Endodermal cell (in vitro differentiated cells): ENCODE measurements at places on chromosomes 7 and 10.

GRCh38 chr10:77550378-77550777, 87.2 kb downstream of the KCNMA1 start:
- DNase-seq: no peak

- DNase-seq: no peak
Measured at GRCh38 chr7:135150072-135150782, 2.4 kb downstream of the TMEM140 start.

- peak; percentile 95 for DNase-seq
Measured at GRCh38 chr10:123559066-123559822, 106.9 kb upstream of the GPR26 start.

DNA sequence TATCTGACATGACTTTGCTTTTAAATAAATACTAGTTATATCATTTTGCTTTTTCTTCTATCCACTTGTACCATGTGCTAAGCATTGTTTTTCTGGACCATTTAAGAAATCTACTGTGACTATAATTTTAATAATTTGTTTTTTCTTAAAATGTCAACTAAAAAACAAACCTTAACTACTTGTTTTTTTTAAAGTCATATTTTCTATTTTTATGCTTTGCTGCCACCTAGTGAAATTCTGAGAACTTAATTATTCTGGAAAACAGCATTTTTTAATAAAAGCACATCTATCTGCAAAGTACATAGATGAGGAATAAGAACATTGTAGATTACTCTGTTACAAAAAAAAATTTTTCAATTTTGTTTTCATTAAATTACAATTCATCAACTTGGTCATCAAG, 47.4 kb downstream of the ORC5 start:
- DNase-seq: no peak

- no peak for DNase-seq
Measured at GRCh38 chr10:9605231-9605630, 1412.4 kb upstream of the CELF2 start.

GRCh38 chr10:85151506-85151905, 823.1 kb downstream of the CCSER2 start:
- no peak for DNase-seq

GRCh38 chr10:79270466-79271246, 76.6 kb upstream of the PPIF start:
- DNase-seq: no peak

DNA sequence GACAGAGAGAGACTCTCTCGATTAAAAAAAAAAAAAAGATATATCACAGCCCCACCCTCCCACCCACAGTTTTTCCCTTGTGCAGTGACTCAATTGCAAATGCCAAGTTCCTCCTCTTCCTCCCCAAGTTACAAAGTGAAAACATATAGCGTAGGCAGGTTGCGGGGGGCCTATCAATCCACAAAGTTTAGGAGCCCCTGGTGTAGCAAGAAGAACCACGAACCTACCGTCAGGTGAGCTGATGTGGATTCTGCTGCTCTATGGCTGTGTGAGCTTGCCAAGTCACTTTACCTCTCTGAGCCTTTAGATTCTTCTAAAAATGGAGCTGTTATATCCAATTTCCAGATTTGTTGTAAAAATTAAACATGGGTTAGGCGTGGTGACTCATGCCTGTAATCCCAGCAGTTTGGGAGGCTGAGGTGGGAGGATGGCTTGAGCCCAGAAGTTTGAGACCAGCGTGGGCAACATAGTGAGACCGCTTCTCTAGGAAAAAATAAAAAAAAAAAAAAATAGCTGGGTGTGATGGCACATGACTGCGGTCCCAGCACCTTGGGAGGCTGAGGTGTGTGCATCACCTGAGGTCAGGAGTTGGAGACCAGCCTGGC, 8.2 kb upstream of the RHBDD2 start:
- no peak for DNase-seq

- no peak for DNase-seq
Measured at GRCh38 chr7:135771051-135771450, 22.4 kb upstream of the FAM180A start.

- no peak for DNase-seq
Measured at GRCh38 chr7:88042157-88042556, 108.1 kb downstream of the ADAM22 start.

DNA sequence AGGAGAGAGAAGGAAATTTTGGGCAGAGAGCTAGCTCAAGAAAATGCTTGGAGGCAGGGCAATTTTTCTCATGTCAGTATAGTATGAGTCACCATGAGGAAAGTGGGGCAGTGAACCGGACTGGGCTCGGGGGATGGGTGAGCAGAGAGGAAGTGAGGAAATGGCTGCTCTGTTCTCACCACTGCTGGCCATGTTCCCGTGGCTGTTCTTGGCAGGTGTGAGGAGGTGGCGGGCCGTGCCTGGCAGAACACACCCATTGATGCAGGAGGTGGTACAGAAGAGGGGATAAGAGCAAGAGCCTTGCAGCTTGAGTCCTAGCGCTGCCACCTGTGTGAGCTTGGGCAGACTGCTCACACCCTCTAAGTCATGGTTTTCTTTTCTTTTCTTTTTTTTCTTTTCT, 304.4 kb upstream of the LYZL1 start:
- DNase-seq: peak; percentile 53

DNA sequence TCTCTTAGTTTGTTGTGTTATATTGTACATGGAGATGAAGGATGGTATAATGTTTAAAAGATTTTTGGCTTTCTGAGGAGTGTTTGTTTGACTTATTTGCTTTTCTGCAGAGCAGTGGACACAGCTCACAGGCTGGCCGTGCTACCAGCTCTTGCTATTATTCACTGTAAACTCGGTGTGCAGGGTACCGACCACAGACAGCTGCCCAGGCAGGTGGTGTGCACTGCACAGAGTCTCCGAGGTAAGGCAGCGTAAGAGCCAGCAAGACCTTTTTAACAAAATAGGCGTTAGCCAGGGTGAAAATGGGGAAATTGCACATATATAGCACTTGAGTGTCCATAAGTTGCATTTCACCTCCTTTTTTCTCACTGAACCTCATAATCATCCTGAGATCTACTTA, 438.0 kb downstream of the CNTNAP2 start:
- no peak for DNase-seq

DNA sequence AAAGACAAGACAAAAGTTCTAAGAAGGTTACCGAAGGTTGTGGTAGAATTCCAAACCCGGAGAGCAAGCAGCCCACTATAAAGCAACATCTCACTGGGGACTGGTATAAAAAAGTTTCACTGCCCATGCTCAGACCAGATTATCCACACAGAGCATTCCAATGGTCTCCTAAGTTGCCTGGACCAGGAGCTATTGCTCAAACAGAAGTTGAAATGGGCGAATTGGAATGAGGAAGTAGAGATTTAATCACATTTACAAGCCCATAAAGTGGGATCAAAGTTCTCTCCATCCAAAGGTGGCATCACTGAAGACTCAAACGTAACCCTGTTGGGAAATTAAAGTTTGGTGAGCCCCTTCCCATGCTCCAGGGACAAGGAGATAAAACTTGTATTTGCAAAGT, 19.8 kb downstream of the OR2F1 start:
- no peak for DNase-seq

- DNase-seq: peak; percentile 89
Measured at GRCh38 chr10:93080350-93081046, 6.8 kb downstream of the CYP26A1 start.

DNA sequence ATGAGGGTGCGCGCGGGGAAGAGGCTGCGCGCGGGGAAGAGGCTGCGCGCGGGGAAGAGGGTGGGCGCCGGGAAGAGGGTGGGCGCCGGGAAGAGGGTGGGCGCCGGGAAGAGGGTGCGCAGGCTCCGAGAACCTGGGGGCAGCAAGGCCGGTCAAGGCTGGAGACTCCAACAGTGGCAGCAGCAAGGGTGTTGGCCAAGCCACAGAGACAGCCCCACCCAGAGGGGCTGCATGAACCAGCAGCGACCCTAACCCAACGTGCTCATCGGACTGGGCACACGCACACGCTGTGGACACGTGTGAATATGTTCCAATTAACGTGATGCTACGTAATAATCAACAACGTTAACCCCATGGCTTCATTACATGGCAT, 48.8 kb downstream of the DIP2C start:
- no peak for DNase-seq

- DNase-seq: no peak
Measured at GRCh38 chr7:23965296-23965695, 255.3 kb downstream of the STK31 start.

- DNase-seq: no peak
Measured at GRCh38 chr7:123974326-123974908, 49.4 kb downstream of the SPAM1 start.

DNA sequence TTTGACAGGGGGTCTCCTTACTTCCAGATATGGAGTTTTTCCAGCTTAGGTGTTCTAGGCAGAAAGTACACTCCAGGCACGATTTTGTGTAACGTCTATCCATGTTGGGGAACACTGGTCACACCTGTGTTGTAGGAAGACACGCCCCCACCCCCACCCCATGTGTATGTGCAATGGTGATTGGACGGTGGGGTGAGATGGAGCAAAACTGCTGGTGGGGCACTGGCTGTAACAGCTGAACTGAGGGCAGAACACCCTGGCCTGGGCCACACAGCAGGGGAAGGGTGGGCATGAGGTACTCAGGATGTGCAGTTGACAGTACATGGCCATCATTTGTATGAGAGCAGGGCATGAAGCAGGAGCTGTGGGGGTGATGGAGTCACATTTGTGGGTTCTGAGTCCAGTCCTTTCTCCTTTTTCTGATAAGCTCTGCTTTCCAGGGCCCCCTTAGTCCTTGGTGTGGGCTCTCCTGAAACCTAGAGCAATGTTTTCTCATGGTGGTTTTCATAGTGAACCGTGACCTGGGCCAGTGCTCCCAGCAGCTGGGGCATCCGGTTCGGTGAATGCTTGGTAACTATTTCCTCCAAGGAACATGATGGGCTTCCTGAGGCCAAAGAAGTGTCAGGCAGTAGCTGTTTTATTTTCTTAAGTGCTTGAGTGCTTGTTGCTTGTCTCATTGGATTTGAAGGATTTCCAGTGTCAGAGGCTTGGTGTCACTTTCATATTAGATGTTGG, 63.4 kb upstream of the AQP1 start:
- no peak for DNase-seq

- DNase-seq: no peak
Measured at GRCh38 chr7:134105841-134106240, 21.3 kb upstream of the LRGUK start.

DNA sequence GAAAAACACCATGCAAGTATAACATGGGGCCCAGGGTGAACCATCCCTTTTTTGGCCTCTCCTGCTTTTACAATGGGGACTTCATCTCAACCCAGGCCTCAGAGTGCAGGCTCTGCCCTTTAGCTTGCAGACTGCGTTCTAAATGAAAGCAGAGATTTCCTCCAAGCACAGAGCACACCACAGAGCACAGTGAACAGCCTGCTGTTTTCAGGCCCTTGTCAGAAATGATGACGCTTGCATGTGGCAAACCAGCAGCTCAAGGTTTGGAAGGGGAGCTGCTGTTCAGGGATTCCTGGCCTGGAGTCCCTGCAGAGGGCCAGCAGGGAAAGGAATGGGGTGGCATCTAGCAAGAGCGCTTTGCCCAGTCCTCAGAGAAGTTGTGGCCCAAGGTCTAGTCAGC, 167.3 kb upstream of the CDCA7L start:
- DNase-seq: no peak

- no peak for DNase-seq
Measured at GRCh38 chr10:58384095-58384494, 1.1 kb upstream of the TFAM start.

- DNase-seq: no peak
Measured at GRCh38 chr7:46007990-46008643, 87.0 kb upstream of the IGFBP3 start.

GRCh38 chr10:131872827-131873375, 27.9 kb upstream of the PPP2R2D start:
- peak; percentile 59 for DNase-seq

- no peak for DNase-seq
Measured at GRCh38 chr7:36851382-36851781, 127.1 kb upstream of the AOAH start.

GRCh38 chr7:64046041-64046389, 781 bp downstream of the ZNF727 start:
- no peak for DNase-seq

DNA sequence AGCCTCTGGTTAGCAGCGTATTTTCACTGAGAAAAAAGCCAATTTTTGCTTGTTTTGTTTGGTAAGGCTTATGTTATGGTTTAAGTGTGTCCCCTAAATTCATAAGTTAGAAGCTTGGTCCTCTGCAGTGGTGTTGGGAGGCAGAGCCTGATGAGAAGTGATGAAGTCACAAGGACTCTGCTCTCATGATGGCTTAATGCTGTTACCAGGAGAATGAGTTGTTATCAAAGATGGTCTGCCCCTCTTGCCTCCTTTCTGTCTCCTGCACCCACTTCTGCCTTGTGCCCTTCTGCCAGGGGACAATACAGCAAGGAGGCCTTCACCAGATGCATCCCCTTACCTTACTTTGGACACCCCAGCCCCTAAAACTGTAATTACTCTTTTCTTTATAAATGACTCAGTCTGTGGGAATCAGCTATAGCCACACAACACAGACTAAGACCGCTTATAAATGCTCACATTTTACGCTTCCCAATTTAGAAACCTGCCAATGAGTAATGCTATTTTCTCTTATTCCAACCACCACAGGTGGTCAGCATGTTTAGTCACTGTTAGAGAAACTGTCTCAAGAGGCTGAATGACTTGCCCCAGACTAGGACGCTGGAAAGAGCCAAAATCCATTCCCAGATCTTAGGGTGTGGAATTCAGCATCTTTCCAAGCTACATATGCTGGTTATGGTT, 6.1 kb upstream of the PKD1L1 start:
- no peak for DNase-seq

DNA sequence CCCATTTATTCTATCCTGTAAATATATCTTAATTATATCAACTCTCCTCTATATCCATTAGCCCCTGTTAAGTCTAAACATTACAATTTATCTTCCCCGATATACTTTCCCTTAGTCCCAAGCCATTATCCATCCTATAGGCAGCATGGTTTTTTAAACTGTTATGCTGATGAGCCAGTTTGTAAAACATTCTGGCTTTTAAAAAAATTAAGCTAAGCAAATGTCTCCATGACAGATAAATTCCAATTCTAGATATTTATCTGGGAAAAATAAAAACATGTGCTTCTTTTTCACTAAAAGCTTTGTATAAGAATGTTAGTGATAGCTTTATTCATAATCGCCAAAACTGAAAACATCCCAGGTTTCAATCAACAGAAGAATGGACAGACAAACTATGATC, 183.2 kb upstream of the GNAI1 start:
- DNase-seq: no peak

DNA sequence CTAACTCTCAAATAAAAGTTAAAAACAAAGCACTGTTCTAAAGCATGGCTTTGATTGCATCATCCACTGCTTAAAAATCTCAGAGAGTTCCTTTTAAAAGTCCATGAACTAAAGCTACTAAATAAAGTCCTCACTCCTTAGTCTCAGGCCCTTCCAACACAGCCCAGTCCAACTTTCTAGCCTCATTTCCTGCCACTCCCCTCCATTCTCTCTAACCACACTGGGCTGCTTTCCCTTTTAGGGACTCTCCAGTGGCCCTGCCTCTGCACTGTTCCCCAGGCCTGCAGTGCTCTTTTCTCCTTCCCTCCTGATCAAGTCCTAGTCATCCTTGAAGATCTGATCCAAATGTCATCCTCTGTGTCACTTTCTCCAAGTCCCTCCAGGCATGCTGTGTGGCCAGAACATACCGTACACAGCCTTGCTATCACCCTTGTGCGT, 56.9 kb upstream of the PPP1R3C start:
- no peak for DNase-seq
